ENCODE measurements at places on chromosomes 13 and 19.

DNA sequence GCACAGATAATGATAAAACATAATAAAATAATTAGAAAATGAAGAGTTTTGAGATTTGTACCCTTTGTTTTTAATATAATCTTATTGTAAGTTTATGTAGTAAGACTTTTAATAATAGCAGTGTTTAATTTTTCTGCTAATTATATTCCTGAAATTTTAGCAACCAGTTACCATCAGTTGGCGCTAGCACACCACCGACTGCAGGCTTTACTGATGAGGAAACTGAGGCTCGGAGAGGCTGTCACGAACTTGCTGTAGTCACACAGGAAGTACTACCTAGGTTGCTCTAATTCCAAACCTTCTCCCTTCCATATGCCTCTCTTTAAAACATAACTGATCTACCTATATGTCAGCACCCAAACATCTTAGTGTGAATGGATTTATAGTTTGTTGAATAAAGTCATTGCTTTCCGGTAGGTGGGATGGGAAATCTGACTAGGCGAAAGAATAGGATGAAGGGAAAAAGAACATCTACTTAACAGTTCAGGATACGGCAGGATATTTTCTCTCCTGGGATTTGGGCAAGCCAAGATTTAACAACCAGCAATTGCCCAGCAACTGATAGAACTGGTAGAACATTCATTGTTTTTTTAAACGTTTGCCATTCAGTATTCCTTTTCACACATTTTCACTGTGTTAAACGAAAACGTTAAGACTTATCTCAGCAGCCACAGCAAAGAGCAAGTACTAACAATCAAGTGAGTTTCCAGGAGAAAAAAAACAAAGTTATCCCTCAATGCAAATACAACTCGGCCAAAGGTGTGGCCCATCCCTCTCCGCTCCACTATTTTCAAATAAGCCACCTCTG lies 822 bp upstream of the RFXAP start:
- no peak for DNase-seq

- DNase-seq, result no peak
These were observed 106.5 kb upstream of the OXGR1 start for GRCh38 chr13:97100821-97101220.

DNA sequence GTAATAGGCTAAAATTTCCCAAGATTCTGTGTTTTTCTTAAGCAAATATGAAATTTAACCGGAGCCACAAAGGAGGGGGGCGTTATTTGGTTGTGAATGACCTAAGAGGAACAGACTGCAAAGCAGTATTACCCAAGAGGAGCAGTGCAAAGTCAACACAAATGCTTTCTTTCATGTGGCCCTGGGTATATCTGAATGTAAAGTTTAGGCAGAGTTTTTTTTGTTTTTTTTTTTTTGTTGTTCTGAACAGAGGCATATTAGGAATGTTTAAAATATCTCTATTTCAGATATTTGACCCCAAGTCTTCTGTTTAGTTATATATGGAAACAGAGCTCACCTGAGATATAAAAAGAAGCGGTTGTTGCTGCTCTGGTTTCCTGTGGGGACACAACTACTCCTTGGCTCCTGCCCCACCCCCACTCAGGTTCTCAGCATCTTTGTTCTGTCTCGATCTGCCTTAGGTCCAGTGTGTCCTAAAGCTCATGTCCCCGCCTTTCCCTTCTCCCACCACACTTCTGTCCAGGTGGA lies 220.7 kb downstream of the RFC3 start:
- no peak for DNase-seq

DNA sequence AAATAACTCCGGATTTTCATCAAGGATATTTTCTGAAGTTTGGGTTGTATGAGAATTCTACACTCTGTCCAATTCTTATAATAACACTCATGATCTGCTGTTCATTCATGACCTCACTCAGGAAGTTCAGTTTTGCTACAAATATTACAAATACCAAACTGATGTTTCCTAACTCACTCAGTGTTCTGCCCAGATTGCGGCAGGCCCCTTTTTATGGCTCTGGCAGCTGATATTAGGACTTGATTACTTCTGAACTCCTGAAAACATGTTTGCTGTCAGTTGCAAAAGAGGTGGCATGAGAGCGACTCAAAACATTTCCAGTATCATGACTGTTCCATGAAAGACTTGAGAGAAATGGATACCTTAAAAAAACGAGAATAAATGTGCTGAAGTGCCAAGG lies 188.0 kb downstream of the RGCC start:
- no peak for DNase-seq

GRCh38 chr13:91714855-91715254 lies 316.4 kb downstream of the GPC5 start:
- DNase-seq, result no peak

- DNase-seq, result no peak
These were observed 15.9 kb upstream of the RNF17 start for GRCh38 chr13:24748061-24748400.

DNA sequence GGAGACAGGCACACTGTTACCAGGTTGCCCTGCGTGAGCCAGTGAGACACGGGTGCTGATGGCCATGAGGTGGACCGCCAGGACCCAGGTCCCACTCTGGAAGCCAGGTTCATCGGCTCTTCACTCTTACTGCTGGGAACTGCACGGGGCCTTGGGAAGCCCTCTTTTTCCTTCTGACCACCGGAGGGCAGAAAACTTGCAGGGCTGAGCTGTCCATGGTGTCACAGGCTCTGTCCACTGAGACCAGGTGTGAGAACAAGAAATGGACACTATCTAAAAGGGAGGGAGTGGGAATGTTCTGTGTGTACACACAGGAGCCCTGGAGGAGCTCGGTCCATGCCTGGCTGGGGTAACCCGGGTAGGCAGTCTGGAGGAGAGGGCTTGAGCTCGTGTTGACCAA lies 93.4 kb downstream of the UQCRFS1 start:
- DNase-seq, result no peak

DNA sequence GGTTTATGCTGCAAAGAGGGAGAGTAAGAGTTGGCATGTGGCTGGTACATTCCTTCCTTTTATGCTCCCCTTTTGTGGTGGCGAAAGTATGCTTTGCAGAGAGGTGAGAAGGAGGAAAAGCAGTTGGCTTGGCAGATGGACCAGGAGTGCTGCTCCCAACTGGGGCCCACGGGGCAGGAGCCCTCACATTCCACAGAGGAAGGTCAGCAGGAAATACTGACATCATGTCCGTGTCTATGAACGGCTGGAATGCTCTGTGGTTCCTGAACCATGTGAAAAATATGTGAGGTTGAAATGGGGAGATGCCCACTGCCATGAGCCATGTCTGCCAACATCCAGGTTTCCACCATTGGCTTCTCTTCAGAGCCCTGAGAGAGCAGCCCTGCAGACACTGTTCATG lies 33.3 kb upstream of the GAS6 start:
- DNase-seq, result no peak

GRCh38 chr13:92657565-92657964 lies 569.0 kb upstream of the GPC6 start:
- no peak for DNase-seq

DNA sequence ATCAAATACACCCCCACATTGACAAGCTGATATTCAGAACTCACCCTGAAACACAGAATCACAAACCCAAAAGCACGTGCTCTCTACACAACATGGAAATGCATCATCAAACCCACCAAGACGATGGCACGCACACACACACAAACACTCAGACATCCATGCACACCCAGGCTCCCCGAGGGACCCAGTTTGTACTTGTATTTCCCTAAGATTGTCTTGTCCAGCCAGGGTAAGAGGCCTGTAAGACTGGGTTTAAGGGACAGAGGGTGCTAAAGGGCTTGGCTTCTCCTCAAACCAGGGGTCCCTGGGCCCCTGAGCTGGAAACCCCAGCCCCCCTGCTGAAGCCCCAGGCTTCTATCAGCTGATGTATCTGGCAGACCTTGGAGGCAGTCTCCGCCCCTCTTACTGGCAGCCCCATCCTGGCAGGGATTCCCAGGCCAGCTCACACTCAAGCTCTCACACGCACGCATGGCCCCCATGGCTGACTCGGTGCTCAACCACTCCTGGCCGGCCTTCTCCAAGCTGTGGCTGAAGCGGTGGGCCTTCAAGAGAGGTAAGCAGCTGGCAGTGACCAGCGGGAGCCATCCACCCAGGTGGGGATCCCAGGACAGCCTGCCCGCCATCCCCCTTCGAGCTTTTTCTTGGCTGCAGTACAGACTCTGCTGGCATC lies 6.5 kb downstream of the ARHGEF18 start:
- DNase-seq, result no peak

DNA sequence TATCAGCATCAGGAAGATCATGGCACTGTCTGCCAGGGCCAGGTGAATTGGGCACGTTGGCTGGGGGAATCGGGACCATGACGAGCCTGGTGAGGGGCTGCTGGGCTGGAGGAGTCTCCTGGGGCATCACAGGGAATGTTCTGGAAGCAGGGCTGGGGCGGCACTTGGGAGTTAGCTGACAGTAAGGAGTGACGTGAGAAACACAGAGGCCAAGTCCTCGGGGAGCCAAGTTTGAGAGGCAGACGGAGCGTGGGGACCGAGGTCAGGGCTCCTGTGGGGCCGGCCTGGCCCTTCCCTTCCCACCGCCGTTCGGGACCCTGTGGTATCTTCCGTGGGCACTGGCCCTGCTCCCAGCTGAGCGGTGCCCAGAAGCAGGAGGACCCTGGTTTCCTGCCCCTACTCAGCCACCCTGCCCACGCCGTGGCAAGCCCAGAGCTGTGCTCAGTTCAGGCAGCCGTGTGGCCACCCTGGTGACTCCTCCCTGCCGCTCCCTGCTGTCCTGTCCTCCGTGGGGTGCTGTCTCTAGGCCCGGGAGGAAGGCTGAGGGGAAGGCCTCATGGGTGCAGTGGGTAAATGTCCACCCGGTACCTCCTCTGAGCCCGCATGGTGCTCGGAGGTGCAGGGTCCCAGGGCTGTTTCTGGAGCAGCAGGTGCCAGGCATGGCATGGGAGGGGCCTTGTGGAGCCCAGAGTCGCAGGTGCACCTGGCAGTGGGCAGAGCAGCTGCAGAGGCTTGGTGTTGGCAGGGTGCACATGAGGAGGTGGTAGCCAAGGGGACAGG lies 25.2 kb downstream of the CRTC1 start:
- DNase-seq, result no peak

GRCh38 chr13:108768035-108768434 lies 138.6 kb downstream of the MYO16 start:
- no peak for DNase-seq

DNA sequence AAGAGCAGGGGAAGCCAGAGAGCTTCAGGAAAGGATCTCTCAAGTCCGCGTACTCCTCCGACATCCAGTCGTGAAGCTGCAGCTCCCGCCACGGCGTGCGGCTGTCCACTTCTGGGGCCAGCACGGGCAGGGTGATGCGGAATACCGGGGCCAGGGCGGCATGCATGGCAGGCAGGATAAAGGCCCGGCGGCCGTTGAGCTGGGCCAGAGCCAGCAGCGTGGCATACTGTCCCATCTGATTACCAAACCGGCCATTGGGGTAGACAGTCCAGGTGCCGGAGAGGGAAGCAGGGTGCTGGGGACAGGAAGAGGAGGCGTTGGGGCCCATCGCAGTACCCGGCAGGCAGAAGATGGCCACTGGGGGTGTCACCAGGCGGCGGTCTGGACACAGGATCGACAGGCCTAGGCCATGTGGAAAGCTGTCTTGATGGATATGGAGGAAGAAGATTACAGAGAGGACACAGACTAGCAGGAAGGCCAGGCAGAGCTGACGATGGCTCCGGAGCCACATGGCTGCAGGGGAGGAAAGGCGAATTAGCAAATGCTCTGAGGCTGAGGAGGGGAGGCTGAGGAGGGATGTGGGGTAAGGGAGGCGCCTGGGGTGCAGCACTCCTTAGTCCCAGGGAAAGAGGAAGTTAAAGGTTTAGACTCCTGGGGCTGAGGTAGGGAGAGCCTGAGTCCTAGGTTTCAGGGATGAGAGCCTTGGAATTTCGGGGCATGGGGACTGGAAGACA lies 1.5 kb downstream of the FUT1 start:
- DNase-seq, result no peak

DNA sequence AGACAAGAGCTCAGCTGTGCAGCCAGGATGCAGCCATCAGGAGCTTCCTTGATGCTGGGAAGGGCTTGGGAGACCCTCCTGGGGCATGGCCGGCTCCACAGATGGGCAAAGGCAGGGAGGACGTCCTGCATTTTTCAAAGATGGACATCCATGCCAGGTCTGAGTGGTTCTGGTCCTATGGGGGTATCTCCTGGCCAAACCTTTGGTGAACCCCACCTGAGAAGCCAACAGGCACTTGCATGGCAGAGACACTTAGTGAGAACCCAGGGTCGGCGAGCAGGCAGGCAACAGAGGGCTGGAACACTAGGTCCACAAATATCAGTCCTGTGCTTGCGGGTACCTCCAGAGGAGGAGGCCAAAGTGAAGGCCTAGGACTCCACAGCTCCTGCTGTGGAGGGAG lies 70.0 kb downstream of the KCTD15 start:
- DNase-seq, result no peak

- no peak for DNase-seq
These were observed 639.0 kb upstream of the KLF12 start for GRCh38 chr13:74773248-74773647.

DNA sequence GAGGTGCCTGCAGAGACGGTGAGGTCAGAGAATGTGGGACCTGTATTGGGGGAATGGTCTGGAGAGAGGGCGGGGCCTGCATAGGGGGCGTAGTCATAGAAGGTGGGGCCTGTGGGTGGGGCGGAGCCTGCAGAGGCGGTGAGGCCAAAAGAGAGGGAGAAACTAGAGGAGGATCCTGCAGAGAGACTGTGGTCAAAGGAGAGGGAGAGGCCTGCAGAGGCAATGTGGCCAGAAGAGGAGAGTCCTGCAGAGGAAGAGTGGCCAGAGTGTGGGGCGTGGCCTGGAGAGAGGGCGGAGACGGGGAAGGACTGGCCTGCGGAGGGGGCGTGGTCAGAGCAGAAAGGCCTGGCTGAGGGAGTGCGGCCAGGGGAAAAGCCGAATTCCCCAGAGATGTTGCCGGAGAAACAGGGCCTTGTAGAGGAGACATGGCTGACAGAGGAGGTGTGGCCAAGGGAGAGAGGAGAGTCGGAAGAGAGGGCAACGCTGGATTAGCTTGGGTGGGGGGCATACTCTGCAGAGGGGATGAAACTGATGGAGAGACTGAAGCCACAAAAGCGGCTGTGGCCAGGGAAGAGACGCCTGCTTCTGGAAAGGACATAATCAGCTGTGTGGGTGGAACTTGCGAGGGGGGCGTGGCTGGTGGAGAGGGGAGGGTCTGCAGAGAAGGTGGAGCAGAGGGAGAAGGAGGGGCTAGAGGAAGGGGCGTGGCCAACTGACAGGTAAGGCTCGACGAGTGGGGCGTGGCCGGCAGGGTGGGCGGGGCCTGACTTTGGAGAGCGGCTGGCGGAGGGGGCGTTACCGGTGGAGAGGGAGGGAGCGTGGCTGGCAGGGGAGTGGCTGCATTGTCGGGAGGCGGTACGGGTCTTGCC lies 2.5 kb downstream of the PRR36 start:
- peak; percentile 90 for DNase-seq

GRCh38 chr13:30341815-30342570 lies 34.6 kb upstream of the KATNAL1 start:
- no peak for DNase-seq

Measured in T-cell (primary cell).